ENCODE measurements at places on chromosomes 6 and 20.
A peak's percentile ranks its signal among the peaks of the same experiment; 100 is the strongest.

GRCh38 chr6:158630938-158631616 lies 13.5 kb downstream of the DYNLT1 start:
- no peak for DNase-seq

GRCh38 chr20:46774943-46775560 lies 65.6 kb downstream of the SLC2A10 start:
- DNase-seq, result no peak

GRCh38 chr6:124963831-124964763 lies 1.9 kb downstream of the RNF217 start:
- peak; percentile 53 for DNase-seq

DNA sequence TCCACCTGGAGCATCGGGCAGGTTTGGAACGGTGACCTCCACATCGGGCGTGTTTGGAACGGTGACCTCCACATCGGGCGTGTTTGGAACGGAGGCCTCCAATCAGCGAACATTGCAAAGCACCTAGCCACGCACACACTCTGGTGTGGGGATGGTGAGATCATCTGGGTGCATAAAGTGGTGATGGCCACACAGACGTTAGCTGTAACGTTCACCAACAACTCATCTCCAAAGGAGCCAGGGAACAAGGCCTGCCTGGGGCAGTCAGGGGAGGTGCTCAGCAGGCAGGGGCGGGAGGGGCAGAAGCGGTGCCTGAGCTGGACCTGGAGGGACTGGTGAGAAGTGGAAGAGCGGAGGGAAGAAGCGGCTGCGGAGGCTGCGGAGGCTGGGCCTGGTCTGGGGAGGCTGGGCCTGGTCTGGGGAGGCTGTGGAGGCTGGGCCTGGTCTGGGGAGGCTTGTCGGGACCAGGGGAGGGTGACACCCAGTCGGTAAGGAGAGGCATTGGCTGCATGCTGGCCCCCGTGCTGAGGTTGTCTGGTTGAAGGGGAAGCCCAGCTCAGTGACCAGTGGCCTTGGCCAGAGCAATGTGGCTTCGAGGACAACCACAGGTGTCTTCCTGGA lies 89.9 kb downstream of the PSMB1 start:
- no peak for DNase-seq

GRCh38 chr6:95693108-95693507 lies 115.8 kb downstream of the MANEA start:
- DNase-seq, result no peak

GRCh38 chr6:69816026-69816425 lies 19.2 kb upstream of the LMBRD1 start:
- no peak for DNase-seq

- no peak for DNase-seq
Measured at GRCh38 chr20:17227219-17227575, 357 bp downstream of the PCSK2 start.

DNA sequence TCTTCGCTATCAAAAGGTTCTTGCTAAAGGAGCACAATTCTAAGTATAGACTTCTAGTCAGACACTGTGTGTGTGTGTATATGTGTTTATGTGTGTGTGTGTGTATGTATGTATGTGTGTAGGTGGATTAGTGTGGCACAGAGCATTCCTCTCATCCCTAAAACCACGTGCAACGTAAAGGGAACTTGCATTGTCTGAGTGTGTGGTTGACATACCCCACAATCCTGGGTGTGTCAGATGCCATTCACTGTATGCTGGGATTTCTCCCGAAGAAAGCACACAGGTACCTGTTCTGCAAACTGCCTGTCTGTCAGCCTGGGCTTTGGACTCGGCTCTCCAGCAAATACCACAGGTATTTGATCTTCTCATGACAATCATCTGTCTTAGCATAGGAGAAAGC lies 42.3 kb upstream of the TBC1D7 start:
- DNase-seq, result no peak

DNA sequence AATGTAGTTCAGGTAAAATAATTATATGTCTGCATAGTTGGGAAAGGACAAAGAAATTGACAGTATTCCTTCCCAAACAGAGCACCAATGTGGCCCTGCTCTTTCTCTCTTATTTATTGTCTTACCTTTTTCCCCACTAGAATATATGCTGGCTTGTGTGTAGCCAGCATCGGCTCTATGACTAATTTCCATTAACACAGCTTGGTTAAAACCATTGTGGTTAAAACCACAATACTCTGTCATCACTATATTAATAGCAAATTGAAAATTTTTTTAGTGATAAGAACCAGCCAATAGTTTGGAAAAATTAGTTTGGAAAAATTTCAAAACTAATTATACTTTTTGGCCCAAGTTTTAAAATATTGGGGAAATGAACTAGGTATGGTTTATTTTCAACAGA lies 535.1 kb downstream of the UTRN start:
- no peak for DNase-seq

DNA sequence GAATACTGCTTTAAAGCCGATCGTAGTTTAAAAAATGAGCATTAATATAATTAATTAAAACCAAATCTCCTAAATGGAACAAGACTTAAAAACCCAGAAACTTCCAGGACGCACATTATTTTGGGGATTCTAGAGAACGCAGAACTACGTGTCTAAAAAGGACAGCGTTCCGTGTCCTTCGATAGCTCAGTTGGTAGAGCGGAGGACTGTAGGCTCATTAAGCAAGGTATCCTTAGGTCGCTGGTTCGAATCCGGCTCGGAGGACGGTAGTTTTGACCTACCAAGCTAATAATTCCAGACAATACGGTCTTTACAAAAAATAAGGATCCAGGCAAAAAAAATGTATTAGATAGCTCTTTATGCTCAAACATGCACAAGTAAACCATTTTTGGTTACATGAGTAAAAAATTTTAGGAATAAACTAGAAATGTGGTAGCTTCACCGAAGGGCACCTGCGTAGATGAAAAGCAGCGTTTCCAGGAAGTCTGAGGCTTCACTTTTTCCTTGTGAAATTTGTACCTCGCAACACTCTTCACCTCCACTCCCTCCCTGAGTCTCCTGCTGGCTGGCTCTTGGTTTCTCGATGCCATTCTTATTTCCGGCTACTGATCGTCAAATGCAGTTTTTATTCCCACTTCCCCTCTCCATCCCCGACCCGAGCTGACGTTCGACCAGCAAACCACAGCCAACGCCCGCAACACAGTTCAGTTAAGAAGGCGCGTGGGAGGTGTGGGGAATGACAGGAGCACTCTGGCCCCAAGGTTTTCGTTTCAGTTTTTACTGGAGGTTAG lies 19.6 kb upstream of the ABT1 start:
- peak; percentile 31 for DNase-seq

DNA sequence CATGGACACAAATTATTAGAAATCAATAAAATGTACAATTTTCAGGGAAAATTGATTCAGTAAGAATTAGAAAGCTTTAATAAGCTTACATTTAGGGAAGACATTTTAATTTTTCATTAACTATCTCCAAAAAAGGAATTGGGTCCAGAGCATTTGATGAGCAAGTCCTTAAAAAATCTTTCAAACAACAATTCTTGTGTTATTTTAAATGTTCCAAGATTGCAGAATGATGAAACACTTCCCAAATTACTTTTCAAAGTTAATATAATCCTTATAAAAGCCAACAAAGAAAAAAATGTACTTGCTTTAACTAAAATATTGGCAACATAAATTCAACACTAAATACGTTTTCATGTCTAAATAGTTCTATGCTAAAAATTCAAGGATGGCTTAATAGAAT lies 102.0 kb downstream of the ADAT2 start:
- no peak for DNase-seq

GRCh38 chr6:96157018-96157565 lies 141.3 kb downstream of the FUT9 start:
- DNase-seq, result no peak

DNA sequence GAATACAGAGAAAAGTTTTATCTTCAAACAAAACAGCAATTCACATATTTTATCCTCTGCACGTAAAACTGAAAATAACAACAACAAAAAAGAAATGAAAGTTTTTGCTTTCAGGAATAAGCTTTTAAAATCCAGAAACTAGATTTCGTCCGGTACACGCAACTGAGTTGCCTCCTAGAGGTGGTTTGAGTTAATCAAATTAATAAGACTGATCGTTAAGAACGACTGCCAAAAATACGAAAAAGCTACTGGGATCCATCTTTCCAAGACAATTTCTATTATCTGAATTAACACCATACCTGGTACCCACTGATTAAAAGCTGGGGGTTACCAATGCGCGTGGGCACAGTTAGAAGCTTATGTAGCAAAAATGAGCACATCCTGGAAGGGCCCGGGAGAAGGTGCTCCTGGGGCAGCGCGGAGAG lies 669 bp downstream of the PDCD2 start:
- DNase-seq, result no peak

- DNase-seq, result no peak
Measured at GRCh38 chr6:129426343-129426742, 283.6 kb downstream of the ARHGAP18 start.

GRCh38 chr6:92275150-92275549 lies 1144.2 kb downstream of the EPHA7 start:
- no peak for DNase-seq

- no peak for DNase-seq
Measured at GRCh38 chr20:63536997-63537524, at the start of gene PTK6. Gene PTK6, minus strand, starts transcription at chr20:63537376. Its CDS starts 62 bp downstream, at chr20:63537314.

- DNase-seq, result peak; percentile 35
Measured at GRCh38 chr6:105909106-105909505, 177.0 kb upstream of the PRDM1 start.

DNA sequence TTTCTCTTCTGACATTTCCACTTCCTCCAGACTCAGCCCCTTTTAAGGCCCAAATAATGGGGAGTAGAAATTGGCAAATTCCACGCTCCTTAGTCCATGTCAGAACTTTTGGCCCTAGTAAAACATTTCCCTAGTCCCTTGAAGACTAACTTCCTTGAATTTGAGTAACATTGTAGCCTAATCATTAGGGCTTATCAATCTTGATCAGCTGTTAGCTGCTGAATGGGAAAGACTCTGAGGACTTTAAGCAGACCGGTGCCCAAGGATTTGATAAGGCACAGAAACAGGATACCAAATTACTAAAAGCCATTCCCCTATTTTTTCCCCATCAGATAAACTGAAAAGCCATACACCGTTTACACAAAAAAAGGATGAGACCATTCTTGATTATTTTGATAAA lies 37.0 kb upstream of the ECI2 start:
- no peak for DNase-seq

DNA sequence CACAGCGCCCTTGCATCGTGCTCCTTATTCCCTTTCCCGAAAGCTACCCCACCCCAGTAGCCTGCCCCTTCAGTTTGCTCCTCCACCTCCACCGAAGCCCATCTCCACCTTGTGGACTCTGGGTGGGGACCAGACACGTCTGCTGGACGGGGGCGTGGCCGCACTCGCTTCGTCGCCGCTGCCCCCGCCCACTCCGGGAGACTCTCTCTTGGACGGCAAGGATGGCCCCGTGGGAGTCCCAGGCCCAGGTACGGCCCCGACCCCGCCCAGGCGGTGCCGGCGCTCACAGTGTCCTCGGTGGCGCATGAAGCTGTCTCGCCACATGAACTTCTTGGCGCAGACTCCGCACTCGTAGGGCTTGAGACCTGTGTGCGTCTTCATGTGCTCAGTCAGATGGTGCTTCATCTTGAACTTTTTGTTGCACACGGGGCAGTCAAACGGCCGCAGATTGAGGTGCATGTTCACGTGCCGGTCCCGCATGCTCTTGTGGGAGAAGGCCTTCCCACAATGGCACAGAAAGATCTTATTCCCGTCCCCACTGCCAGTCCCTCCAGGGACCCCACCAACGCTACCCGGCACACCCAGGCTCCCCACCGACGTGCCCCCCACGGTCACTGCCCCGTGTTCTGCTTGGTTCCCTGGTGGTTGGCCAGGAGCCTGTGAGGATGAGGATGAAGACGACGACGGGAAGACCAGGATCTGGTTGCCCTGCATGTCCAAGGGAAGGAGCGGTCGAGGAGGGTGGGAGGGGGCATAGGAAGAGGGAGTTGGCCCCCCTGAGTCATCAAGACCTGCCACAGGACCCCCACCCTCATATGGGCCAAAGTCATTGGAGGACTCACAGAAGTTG lies 1.3 kb upstream of the TAPBP start:
- DNase-seq, result no peak

GRCh38 chr6:77786935-77787629 lies 134.2 kb downstream of the MEI4 start:
- DNase-seq, result no peak

DNA sequence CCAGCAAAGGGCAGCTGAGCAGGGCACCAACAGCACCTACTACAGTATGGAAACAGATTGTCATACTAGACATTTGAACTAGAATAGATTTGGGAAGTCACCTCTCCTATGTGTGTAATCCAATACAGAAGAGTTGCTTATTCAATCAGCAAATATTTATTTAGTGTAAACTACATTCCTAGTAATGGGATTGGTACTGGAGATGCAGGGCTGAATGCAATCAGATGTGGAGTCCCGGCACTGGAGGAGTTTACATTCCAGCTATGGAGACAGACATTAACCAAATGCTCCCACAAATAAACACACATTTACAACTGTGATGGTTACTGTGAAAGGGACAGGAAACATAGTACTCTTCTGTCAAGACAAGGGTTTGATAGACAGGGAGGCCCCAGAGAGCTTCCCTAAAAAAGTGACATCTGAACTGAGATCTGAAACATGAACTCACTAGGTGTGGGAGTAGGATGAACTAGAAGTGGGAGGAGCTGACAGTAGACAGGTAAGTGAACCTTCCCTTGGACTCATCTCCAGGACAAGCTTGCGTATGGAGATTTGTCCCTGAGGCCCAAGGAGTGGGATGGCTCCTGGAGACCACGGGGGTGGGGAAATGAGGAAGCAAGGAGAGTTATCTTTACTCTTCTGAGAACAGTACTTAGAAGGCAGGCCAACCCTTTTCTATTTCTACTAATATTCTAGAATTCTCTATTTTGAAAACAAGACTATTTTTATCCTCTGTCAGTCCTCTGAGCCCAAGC lies 420.5 kb downstream of the MAFB start:
- no peak for DNase-seq

DNA sequence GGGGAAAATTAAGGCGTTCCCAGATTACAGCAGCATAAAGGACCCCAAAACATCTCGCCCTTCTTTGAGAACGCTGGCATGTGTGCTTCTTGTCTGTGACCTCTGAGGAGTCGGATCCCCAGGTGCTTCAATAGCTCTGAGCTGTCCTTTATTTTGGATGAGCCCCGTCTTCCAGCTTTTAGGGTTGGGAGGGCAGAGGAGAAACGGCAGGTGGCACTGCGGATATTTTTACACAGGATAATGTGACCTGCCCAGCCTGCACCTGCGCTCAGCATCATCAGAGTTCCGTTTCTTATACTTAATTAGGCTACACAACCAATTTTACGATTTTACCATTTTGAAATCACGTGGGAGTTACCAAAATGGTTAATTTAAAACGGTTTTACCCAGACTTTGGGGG lies 147.7 kb upstream of the RPS6KA2 start:
- DNase-seq, result no peak

DNA sequence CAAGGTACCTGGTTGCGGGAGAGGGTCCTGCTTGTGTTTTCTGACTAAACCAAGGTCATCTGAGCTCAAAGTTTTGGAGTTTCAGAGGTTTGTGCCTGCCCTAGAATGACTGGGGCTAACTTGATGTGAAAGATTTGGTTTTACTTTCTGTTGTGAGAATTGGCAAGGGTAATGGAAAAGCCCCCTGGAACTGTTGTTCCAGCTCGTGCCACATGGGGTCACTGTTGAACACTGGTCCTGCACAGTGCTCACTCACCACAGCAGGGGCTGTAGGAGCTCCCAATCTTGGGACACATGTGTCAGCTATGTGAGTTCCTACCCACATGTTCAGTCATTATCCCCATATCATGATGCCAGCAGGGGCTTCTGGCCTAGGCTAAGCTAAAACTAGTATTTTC lies 6.5 kb downstream of the TGM6 start:
- DNase-seq, result no peak

GRCh38 chr20:53948383-53949318 lies 121.7 kb downstream of the BCAS1 start:
- DNase-seq, result no peak
